ENCODE measurements at places on chromosomes 11 and 22.
A peak's percentile ranks its signal among the peaks of the same experiment; 100 is the strongest.

GRCh38 chr11:126523441-126524205, 168.1 kb downstream of the ST3GAL4 start:
- no peak for DNase-seq

GRCh38 chr22:34501366-34501965, 564.5 kb upstream of the ISX start:
- DNase-seq, result no peak

- DNase-seq, result no peak
These were observed 4.9 kb upstream of the WNT11 start for GRCh38 chr11:76210931-76211851.

DNA sequence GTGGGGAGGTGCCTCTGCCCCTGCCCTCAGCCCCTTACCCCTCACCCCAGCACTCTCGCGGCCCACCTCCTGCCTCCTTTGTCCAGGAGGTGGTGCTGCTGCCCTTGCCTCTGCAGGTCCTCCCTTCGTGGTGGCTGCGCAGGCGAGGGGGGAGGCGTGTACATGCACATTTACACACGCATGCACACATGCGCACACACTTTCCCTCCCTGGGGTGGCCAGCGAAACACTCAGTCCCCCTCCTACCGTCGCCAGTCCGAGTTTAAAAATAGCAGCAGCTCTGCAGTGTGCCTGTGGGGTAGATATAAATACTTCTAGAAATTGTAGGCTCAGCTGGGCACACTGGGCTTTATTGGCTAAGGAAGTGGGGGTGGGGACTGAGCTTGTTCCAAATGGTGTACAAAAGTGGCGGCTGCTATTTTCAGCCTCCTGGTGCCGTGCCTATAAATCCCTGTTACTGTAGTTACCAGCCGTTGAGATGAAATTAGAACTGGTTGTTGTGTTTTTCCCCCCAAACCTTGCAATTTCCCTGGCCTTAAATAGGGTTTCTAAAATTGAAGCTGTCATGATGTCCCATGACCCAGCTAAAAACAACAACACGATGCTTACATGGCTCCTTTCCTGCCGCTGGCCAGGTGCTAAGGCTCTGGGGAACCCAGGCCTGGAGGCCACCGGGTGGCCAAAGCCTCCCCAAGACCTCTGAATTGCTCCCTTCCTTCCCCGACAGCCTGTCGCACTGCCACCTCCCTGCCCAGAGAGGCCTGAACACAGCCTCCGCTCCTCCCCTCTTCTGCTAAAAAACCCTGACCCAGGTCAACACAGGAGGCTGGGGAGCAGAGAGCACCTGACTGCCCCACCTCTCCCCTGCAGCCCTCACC, 12.4 kb downstream of the PICK1 start:
- DNase-seq, result no peak

DNA sequence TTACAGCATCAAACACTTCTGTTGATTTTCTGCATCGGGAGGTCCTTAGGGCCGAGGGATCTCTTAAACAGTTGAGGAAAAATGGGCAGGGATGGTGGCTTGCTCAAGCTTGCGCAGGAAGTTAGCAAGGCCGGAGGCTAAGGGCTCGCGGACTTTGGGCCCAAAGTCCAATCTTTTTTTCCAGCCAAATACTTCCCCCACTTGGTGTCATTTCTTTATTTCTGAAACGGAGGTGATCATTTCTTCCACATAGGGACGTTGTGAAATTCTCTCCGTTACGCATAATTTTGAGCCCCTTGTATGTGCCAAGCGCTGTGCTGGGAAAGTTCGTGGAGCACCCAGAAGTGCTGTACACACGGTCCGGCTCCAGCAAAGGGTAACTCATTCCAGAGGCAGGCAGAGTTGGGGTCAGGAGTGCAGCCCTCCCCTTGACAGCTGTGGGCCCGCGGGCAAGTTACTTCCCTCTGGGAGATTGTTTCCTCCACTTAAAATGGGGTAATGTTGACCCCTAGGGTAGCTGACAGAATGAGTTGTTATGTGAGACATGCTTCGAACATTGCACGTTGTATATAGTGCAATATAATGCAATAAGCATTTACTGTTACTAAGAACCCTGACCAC, 809 bp downstream of the MIEF1 start:
- DNase-seq, result no peak

- peak; percentile 54 for DNase-seq
These were observed 112.1 kb downstream of the TRIM29 start for GRCh38 chr11:120025606-120026335.

- DNase-seq, result no peak
These were observed 1237.1 kb downstream of the FAM181B start for GRCh38 chr11:81496601-81497000.

- no peak for DNase-seq
These were observed 1.6 kb downstream of the NPAT start for GRCh38 chr11:108220721-108221336.

DNA sequence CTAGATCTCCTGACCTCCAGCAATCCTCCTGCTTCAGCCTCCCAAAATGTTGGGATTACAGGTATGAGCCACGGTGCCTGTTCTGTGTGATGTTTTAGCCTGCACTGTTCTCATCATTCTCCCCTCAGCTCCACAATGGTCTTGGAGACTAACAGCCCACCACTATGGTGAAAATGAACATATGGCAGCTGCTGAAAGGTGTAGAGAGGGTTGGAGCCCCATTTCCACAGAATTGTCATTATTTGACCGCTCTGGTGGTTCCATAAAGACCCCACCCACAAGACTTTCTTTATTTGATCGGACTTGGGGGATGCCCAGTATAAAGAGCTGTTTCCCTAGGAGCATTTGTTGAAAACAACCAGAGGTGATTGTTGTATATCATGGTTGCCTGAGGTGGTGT, 67.9 kb upstream of the SEPTIN5 start:
- DNase-seq, result no peak

DNA sequence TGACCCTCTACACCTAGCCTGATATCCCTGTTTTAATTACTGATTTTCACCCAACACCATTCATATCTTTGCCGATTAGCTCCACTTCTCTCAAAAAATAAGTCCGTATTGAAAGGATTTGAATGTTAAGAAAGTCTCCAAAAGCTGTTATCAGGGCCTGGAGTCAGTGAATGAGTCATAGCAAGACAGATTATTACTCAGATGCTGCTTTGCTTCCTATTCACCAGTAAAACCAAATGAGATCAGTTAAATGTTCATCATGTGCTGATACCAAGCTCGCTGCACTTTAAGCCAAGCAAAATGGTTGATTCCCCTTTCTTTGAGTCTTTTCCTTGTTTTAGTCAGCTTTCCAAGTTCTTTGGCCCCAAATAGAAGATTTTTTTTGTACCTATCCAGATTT, 228.4 kb downstream of the FAT3 start:
- DNase-seq, result no peak

- no peak for DNase-seq
These were observed 9.4 kb downstream of the EHD1 start for GRCh38 chr11:64868904-64869570.

DNA sequence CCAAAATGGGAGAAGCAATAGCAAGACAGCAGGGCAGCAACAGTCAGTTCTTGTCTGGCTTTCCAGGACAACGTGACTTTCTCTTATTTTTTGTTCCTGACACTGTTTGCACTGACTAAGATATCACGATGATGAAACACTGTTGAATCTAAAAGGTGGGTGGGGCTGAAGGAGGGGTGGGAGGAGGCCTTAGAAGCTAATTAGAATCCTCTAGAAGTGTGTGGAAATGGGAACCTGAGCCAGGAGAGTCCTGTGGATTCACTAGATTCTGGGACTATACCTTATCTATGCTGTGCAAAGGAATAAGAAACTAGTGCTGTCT, 300.3 kb downstream of the ST3GAL4 start:
- DNase-seq, result no peak

GRCh38 chr22:37358917-37359316, 68.4 kb downstream of the ELFN2 start:
- DNase-seq, result no peak

DNA sequence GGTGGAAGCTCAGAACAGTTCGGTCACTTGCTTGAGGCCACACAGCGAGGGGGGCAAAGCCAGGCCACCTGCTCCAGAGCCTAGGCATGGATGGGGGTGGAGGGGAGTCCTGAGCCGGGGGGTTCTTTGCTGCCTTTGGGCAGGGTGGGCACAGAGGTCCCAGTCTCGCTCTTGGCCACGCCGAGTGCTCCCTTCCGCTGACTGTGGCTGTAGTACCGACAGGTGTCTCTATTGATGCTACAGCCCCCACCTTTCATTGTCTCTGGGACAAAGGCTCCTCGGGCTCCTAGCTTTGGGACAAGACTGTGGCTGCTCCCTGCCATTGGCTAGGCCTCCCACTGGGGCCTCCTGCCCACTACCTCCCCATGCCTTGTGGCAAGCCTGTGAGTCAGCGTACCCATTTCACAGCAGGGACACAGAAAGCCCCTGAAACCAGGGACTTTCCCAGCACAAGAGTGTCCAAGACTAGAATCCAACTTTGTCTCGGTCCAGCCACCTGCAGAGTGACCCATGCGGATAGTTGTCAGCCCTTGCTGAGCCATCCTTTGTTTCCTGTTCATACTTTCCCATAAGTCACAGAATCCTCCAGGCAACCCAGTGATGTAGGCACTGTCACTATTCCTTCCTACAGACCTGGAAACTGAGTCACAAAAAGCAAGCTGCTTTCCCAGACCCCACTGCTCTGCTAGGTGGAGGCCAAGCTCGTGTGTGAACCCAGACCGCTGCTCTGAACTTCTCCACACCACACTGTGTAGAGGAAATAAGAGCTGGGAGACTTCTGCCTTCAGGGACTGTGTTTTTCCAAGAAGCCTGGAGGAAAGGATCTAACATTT, 17.2 kb downstream of the MYEOV start:
- DNase-seq, result no peak

DNA sequence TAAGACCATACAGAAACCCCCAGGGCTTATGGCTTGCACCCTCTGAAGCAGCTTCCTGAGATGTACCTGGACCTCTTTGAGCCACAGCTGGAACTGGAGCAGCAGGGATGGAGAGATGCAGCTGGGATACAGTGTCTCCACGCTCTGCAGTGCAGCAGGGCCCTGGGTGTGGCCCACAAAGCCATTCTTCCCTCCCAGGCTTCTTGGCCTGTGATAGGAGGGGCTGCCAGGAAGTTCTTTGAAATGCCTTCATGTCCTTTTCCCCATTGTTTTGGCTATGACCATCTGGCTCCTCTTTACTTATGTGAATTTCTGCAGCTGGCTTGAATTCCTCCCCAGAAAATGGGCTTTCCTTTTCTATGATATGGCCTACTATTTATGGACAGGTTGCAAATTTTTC, 37.1 kb upstream of the RAB38 start:
- peak; percentile 31 for DNase-seq

- peak; percentile 77 for DNase-seq
These were observed 59.0 kb downstream of the NCAPD3 start for GRCh38 chr11:134164490-134165370.

DNA sequence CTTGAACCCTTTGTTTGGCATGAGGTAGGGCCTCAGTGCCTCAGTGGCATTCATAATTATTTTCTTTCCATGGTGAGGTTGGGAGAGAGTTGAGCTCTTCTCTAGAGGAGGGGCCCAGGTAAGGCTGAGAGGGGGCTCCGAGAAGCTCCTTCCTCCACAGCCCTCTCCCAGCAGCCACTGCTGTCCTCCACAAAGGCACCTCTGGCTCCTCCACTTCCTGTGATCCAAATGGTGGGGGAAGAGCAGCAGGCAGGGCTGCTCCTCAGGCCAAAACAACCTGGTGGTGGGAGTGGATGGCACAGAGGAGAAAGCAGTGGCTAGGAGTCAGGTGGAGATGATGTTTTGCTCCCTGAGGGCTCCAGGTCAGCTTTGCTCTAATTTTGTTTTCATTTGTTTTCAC, 13.3 kb downstream of the ROBO4 start:
- peak; percentile 22 for DNase-seq

- no peak for DNase-seq
These were observed 12.8 kb downstream of the CD82 start for GRCh38 chr11:44578279-44578678.

- DNase-seq, result no peak
These were observed 1.4 kb upstream of the RGL4 start for GRCh38 chr22:23689414-23689813.

GRCh38 chr22:49197505-49197904, 630.2 kb downstream of the BRD1 start:
- DNase-seq, result peak; percentile 50

- no peak for DNase-seq
These were observed 8.1 kb upstream of the TOP3B start for GRCh38 chr22:21990445-21991303.

Data from H9 (cell line).